ENCODE measurements at places on chromosomes 4 and X.

- DNase-seq: no peak
Measured at GRCh38 chr4:83019794-83020494, 9.3 kb upstream of the LIN54 start.

DNA sequence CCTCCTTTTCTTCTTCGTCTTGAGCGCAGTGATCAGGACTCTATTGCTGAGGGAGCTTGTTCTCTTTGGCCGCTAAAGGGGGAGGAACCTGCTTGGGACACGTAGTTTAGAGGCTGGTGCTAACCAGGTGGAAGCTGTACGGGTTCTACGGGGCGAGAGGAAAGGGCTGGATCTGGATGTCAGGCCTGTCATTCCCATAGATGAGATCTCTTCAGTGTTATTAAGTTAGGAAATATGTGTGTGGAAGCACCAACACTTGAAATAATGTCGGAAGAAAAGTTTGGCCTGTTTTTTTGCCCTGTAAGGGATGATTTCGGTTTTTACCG is 643 bp downstream of the SRP72 start:
- DNase-seq: no peak

DNA sequence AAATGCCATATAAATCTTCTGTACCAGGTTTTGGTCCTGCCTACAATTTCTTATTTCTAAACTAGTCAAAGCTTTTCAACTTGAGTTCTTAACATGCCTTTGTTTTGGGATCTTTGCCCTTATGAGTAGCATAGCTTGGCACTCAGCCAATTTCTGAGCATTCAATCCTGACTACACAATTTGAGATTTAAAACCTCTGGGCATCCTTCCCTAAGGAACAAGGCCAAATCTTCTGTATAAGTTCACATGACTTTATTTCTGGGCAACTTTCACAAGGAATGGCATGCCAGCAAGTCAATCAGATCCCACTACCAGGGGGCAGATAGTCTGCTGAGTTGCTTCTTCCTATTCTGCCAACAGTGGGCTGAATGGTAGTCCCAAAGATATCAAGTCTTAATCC is 254.2 kb downstream of the ADAMTS3 start:
- no peak for DNase-seq

GRCh38 chr4:3802571-3803474 is 36.6 kb downstream of the ADRA2C start:
- DNase-seq: no peak

- no peak for DNase-seq
Measured at GRCh38 chr4:113270520-113271319, 221.3 kb downstream of the ANK2 start.

DNA sequence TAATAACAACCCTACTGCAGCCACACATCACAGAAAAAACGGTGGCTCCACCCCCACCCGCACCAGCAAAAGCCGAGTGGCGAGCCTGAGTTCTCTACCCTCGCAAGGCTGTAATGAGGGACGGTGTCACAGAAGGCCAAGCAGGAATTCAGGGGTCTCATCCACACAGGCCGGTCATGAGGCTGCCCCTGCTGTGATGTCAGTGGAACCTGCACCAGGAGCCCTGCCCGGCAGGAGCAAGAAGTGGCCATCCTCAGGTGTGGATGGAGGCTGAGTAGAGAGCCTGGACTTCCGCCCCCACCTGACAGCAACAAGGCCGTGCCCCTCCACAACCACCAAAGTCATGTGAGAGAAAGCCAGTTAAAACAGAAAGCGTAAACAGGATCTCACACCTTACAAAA is 20.6 kb downstream of the LYAR start:
- DNase-seq: no peak

GRCh38 chr4:78799551-78800495 is 23.7 kb downstream of the BMP2K start:
- DNase-seq: no peak

GRCh38 chrX:31471229-31471628 is 399.4 kb upstream of the FTHL17 start:
- no peak for DNase-seq

GRCh38 chr4:17932041-17932440 is 89.5 kb downstream of the LCORL start:
- DNase-seq: no peak

DNA sequence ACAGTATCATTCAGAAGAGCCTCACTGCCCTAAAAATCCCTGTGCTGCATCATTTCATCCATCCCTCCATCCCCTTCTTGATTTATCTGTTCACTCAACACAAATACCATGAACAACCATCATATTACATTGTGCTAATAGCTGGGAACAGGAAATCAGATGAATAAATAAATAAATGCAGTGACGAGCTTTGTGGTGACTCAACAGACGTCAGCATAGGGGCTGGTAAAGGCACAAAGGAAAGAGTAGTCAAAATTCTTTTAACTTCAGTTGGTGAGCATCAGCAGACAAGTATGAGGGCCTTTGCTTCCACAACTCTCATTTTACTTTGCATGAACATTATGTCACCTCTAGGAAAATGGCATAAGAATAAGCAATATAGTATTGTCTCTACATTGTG is 65.5 kb downstream of the EDNRA start:
- no peak for DNase-seq

GRCh38 chr4:2046031-2046961 is 12.8 kb upstream of the NAT8L start:
- no peak for DNase-seq

GRCh38 chrX:71191248-71191647 is 31.8 kb upstream of the GJB1 start:
- DNase-seq: no peak

DNA sequence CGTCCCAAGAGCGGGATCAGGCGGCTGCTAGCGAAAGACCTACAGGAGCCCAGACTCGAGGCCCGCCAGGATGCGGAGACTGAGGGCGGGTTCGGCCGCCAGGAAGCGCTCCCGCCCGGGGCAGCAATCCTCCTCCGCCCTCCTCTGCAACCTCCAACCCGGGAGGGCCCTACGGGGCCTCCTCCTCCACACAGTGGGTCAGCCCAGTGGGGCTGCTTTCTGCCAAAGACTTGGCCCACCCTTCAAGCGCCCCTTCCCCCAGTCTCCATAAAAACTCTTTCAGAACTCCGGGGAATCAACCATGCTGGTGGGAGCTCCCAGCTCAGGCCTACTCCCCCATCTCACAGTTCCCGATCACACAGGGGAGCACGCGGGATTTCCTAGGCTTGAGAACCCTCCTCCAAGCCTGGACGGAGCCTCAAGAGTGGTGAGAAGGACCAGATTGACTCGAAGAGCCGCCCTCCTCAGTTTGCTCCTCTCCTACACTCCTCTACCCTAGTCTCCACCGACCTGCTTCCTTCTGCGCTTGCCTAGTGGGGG is 77.5 kb downstream of the RLIM start:
- no peak for DNase-seq

- no peak for DNase-seq
Measured at GRCh38 chr4:109801099-109801789, 555 bp downstream of the CFI start.

DNA sequence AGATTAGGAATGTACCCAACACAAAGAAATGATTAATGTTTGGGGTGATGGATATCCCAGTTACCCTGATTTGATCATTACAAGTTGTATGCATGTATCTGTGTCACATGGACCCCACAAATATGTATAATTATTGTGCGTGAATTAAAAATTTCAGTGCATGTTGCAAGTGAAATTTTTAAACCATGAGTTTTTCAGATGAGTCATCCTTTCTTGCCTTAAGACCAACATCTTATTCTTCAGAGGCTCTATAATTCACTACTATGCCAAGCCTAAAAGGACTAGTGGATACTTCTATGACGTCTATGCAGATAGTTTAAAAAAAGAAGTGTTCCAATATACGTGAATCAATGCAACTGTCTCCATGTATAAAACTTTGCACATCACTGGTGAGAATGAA is 113.0 kb upstream of the SH3RF1 start:
- DNase-seq: no peak

- DNase-seq: no peak
Measured at GRCh38 chr4:26342328-26343037, 21.7 kb downstream of the RBPJ start.

- DNase-seq: no peak
Measured at GRCh38 chrX:76850851-76851250, 423.3 kb downstream of the MAGEE1 start.

GRCh38 chrX:11553594-11553993 is 112.1 kb downstream of the ARHGAP6 start:
- no peak for DNase-seq

DNA sequence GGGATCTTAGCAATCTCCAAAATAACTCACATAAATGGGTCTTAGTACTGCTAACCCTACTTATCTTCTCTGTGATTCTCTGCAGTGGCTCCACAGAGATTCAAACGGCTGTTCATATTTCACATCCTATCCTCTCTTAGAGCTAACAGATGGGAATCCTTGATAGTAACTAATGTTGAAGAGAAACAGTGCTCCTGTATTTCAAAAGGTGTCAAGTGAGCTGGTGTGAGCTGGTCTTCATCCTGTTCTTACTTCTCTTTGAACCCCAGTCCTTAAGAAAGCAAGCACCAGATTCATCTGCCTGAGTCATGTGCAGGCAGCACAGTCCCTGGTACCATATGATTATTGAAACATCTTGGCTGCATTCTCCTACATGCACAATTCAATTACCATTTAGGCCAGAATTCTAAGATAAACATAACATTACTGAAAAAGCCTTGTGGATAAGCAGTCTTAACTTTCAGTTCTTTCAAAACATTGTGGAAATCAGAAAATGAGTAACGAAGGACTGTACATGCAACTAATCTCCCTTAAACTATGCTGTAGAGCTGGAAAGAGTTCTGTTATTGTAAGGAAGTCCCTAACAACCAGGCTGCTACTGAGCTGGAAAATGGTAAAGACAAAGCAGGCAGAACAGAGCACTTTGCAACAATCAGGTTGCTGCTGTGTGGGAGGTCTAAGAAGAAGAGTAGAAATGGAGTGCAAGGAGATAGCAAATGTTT is 153.1 kb downstream of the NPNT start:
- DNase-seq: no peak

GRCh38 chrX:19824603-19825002 is 62.8 kb downstream of the SH3KBP1 start:
- no peak for DNase-seq

GRCh38 chrX:9746148-9746888 is 19.3 kb downstream of the GPR143 start:
- no peak for DNase-seq

DNA sequence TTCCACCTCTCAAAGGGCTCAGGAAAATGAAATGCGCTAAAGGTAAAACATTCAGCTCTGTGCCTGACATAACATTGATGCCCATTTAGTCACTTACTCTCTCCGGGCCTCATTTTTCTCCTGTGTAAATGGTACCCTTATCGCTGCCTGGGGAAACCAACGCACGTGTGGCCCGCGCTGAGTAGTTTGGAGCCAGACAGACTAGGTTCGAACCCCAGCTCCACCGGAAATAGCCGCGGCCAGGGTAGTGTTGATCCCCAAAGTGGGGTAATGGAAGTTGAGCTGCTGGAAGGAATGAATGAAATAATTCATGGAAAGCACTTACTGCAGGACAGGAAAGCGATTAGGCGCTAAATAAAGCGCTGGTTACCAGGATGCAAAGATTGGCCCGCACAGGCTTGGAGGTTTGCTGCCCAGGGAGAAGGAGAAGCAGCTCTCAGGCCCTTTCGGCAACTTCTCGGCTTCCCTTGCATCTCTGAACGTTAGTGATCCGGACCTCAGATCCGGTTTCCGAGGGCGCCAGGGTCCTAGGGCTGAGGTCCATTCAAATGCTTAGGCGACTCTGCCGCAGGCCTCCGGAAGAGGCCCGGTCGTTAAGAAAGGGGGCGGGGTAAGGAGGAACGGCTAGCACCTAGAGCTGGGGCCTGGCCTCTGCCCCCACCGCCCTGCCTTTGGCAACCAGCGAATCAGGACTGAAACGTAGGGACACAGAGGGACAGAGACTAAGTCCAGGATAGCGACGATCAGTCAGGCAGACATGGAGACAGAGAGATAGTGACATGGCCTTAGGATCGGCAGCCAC is 13.3 kb downstream of the NKX3-2 start:
- no peak for DNase-seq

GRCh38 chr4:4724321-4724720 is 135.1 kb upstream of the MSX1 start:
- no peak for DNase-seq

GRCh38 chrX:40485102-40485826 is 95.5 kb upstream of the ATP6AP2 start:
- DNase-seq: no peak

GRCh38 chr4:88075336-88075735 is 67.9 kb downstream of the PKD2 start:
- DNase-seq: no peak

DNA sequence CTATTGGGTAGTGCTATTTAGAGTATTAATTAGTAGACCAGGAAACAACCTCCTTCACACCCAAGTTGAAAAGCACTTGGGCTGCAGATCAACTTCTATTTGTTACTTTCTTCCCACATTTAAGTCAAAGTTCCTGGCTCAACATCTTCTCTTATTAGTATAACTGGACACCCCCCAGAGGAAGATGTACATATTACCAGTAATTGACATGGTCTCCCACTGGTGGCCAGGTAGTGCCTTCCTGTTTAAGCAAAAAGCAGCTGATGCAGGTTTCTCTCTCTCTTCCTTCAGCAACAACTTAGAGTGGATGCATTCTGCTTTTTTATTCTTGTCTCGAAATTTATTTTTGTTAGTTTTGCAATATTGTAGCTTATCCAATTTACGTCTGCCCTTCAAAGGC is 438.1 kb downstream of the GBA3 start:
- no peak for DNase-seq

- DNase-seq: no peak
Measured at GRCh38 chr4:90474484-90474883, 347.3 kb downstream of the CCSER1 start.

- DNase-seq: no peak
Measured at GRCh38 chr4:8579526-8580320, 469 bp upstream of the GPR78 start.

DNA sequence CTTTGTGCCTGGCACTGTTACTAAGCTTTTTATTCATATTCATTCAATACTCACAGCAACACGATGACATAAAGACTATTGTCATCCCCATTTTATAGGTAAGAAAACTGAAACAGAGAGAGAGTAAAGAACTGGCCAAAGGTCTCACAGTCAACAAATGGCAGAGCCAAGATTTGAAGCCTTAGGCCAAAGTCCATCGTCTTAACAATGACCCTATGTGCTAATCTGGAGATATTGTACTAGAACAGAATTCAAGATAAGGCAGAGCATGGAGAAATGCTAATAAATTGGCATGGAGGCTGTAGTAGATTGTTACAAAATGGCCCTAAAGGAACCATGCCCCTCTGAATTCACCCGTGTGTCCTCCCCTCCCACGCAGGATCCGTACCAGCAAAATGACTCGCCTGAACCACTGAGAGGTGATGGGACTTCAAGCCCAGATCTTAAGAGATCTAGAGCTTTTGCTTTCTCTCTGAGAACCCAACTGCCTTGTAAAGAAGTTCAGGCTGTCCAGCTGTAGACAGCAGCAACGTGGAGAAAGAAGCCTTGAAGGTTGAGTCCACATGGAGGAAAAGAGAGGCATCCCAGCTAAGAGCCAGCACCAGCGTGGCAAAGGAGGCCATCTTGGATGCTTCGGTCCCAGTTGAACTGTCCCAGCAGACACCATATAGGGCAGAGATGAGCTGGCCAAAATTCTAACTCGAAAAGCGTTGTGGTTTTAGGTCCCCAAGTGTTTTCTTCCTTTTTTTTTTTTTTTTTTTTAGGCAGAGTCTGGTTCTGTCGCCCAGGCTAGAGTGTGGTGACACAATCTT is 52.8 kb upstream of the RBM47 start:
- DNase-seq: no peak
